SJSA1 (cell line): ENCODE measurements at places on chromosomes 3 and 15.

DNA sequence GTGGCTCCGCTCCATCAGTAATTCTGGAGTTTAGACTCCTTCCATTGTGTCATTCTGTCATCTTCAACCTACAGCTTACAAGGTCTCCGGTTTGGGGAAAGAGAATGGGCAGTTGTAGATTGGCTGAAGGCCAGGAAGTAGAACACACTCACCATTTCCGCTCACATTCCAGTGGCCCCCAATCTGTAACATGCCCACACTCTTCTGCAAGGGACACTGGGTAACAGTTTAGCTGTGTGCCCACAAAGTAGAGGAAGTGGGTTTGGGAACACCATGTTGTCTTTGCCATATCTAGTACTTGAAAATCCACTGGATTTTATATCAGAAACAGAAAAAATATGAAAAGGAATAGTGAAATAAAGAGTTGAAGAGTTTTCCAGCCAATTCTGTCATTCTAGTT, 153.5 kb downstream of the SV2B start:
- H3K36me3 ChIP-seq, result no peaks in the 10 kb centered on the region
- no peaks in the 10 kb centered on the region for H3K4me1 ChIP-seq
- DNase-seq, result no peak
- no peak overlapping the region for H3K27ac ChIP-seq
- H3K4me3 ChIP-seq, result no peak overlapping the region

DNA sequence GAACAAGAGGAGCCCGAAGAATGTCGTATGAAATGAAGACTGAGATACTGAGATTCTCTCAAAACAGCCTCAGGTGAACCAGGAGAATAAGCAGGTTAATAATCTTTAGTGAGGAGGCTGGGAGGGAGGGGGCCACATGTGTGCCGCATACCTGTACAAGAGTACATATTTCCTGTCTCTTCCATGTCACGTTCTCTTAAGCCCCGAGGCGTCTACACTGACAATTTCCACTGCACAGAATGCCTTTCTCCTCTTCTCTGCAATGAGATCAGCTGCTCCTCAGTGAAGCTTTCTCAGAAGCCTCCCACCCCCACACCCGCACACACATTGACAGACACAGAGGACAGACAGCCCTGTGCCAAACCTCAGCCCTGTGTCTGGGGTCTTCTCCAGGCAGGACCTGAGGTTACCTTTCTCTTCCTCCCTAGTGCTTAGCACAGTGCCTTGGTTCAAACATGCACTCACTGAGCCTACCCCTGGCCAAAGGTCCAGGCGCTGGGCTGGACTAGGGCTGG, 55.4 kb downstream of the PDZRN3 start:
- H3K27me3 ChIP-seq, result no peaks in the 10 kb centered on the region
- H3K4me1 ChIP-seq, result no peaks in the 10 kb centered on the region
- H3K4me3 ChIP-seq, result no peak overlapping the region
- H3K27ac ChIP-seq, result no peak overlapping the region
- DNase-seq, result no peak

GRCh38 chr15:73990250-73991005, 1.7 kb downstream of the STOML1 start:
- H3K4me3 ChIP-seq, result no peak overlapping the region
- peaks cover 10% of the 10 kb centered on the region for H3K36me3 ChIP-seq
- no peaks in the 10 kb centered on the region for H3K27me3 ChIP-seq
- no peak overlapping the region for H3K27ac ChIP-seq
- H3K4me1 ChIP-seq, result peaks cover 64% of the 10 kb centered on the region
- DNase-seq, result no peak

GRCh38 chr15:101206176-101206591, 45.7 kb downstream of the CHSY1 start:
- no peaks in the 10 kb centered on the region for H3K27me3 ChIP-seq
- H3K27ac ChIP-seq, result peak overlapping the region; percentile 54
- H3K36me3 ChIP-seq, result no peaks in the 10 kb centered on the region
- H3K4me1 ChIP-seq, result peaks cover 42% of the 10 kb centered on the region

DNA sequence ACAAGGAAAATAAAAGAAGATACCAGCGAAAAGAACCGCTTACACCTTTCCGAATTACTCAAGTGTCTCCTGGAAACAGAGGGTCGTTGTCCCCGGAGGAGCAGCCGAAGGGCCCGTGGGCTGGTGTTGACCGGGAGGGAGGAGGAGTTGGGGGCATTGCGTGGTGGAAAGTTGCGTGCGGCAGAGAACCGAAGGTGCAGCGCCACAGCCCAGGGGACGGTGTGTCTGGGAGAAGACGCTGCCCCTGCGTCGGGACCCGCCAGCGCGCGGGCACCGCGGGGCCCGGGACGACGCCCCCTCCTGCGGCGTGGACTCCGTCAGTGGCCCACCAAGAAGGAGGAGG, 325 bp downstream of the ALCAM start:
- H3K36me3 ChIP-seq, result peaks cover 10% of the 10 kb centered on the region; the same call in 1 of the 2 replicates
- H3K27ac ChIP-seq, result peak overlapping the region; percentile 84
- H3K27me3 ChIP-seq, result no peaks in the 10 kb centered on the region
- peaks cover 41% of the 10 kb centered on the region for H3K4me1 ChIP-seq
- peak; percentile 42 for DNase-seq
- peak overlapping the region; percentile 63 for H3K4me3 ChIP-seq

GRCh38 chr3:37223141-37223558, 48.8 kb upstream of the LRRFIP2 start:
- peaks cover 22% of the 10 kb centered on the region for H3K4me1 ChIP-seq
- DNase-seq, result no peak
- H3K27me3 ChIP-seq, result no peaks in the 10 kb centered on the region
- H3K27ac ChIP-seq, result no peak overlapping the region
- H3K4me3 ChIP-seq, result no peak overlapping the region

DNA sequence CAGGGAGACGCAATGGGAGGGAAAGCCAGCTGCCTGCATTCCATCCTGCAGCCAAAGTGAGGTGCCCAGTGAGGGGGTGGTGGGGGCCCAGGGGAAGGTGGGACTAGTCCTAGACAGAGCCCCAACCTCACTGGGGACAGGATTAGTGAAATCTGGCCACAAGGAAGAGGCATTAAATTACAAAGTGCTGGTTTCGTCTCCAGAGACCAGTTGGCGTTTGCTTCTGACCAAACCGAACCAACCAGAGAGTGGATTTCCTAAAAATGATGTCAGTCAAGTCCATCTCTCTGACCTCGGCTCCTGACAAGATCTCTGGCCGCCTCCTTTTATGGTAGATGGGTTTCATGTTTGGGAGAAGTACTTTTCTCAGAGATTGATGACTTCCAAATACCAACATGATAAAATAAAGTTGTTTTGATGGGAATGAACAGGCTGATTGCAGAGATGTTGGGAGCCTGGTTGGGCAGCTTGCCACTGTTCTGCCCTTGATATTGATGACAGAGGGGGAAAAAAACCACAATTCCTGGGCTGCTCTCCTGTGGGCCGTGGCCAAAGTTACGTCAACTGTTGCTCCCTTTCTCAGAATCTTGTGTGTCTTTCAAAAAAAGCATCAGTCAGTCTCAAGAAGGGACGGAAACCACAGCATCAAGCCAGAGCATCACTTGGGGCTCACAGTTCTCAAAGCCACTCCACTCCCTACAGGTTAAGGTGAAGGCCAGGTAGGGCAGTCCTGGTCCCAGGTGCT, 24.6 kb downstream of the ITGA11 start:
- no peaks in the 10 kb centered on the region for H3K27me3 ChIP-seq
- H3K4me1 ChIP-seq, result no peaks in the 10 kb centered on the region
- H3K27ac ChIP-seq, result no peak overlapping the region
- H3K36me3 ChIP-seq, result no peaks in the 10 kb centered on the region
- no peak overlapping the region for H3K4me3 ChIP-seq
